Omental fat pad (tissue), 4 donors: ENCODE measurements at places on chromosomes 7 and 10. TPM values are rescaled to one million over a fixed set of nuclear protein-coding genes. Genes with fewer than 3 reads are reported as not detected.

The SPDYE2 gene
- not detected for total RNA-seq

GRCh38 chr10:106555599-106555998, 608.9 kb downstream of the SORCS1 start:
- no peak for DNase-seq

DNA sequence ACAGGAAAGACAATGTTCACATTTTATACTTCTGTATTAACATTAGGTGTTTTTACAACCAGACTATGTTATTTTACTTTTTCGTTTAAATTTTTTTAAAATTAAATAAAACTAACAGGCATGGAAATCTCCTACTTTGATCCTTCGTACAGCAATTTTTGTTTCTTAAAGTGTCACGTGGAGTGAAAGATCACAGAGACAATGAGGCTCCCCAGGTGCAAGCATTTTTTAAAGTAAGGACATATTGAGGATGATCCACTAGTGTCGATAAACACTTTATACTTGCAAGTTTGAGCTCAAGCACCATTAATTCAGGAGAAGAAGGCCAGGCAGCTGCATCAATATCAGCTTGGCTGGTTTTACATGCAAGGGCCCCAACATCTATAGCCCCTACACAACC, 68.5 kb upstream of the FAM133B start:
- DNase-seq = no peak

- no peak for DNase-seq
Observed at GRCh38 chr7:23205909-23206767, 24.3 kb downstream of the NUP42 start.

GRCh38 chr10:14578060-14578952, 196.4 kb downstream of the FAM107B start:
- DNase-seq = no peak

DNA sequence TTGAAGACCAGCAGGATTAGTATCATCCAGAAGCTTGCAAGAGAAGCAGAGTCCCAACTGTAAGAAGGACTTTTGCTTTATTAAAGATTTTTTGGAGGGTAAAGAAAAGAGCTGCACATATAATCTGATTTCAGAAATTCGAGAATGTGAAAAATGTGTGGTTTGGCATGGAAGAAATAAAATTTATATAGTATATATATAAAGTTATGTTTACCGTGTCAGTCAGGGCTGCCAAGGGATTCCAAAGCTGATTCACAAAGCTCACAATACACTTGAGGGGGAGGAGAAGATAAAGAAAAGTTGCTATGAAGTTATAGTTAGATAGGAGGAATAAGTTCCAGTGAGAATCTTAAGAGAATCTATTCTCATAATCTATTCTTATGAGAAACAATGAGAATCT, 231.8 kb upstream of the CACNA2D1 start:
- no peak for DNase-seq
